ENCODE measurements at places on chromosomes 3 and 15.

DNA sequence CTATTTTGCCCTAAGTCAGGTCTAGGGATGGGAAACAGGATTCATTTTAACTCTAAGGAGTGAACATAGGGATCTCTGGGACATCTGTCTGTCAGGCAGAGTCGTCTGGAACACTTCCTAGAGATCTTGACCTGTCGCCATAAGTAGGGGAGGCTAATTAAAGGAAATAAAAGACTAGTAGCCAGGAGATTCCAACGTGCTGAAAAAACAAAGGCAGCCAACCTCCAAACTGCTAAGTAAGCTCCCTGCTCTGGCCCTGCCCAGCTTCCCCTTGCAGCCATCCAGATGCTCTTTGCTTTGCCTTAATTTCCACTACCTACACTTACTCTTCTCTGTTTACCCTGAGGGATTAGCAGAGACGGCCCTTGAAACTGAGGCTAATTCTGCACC, 18.4 kb upstream of the TSEN2 start:
- DNase-seq, result no peak

DNA sequence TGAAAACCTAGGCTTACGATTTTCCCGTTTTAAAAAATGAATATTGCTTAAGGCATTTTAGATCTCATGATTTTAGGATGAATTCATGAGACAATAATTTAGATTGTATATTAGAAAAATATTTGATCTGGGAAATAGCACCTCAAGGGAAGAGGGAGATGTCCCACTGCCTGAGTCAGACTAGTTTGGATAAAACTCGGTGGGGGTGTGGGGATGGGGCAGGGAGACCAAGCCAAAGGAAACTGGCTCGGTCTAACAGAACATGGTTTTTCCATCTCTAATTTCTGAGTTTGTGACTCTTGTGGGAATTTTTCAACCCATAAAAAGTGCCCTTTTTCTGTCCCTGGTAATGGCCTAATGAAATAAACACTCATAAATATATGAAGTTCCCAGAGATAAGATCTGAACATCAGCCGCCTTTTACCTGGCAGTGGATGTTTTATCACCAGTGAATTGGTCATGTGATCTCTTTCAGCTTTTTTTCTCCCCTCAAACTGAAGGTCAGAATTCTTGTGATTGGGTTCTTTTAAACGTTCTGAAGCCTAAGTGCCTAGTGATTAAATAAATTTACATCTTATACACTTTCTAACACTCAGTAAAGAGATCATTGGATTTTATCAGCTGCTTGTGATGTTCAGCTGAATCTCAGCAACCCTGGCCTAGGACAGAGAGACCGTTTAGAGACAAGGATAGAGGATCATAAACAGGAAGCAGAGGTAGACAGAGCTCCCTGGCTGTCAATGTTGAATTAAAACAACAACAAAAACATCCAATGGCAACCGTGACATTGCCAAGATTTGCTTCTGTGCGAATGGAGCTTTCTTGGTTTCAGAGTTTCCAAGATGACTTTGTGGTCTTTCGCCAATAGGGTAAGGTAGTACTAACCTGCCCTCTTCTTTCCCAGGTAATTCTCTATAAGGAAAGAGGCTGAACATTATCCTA, 1038.2 kb downstream of the MCTP2 start:
- no peak for DNase-seq

GRCh38 chr15:60162968-60163355, 158.9 kb downstream of the FOXB1 start:
- no peak for DNase-seq

DNA sequence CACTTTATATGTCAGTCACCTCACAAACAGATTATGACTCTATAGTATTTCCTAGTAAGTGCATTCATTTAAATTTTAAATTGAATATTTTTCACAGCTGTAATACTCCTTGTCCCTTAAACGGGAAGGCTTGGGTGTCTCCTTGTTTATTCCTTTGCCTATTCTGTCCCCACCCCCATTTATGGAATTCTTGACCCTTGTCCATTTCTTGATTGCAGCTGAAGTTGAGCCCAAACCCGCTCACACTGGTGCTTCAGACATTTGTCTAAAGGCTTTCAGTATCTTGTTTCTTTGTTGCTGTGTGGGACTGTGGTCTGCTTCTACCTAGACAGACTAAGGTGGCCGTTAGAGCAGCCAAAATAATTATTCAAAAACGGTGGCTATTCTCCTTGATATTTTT, 449.7 kb downstream of the FOXP1 start:
- no peak for DNase-seq

DNA sequence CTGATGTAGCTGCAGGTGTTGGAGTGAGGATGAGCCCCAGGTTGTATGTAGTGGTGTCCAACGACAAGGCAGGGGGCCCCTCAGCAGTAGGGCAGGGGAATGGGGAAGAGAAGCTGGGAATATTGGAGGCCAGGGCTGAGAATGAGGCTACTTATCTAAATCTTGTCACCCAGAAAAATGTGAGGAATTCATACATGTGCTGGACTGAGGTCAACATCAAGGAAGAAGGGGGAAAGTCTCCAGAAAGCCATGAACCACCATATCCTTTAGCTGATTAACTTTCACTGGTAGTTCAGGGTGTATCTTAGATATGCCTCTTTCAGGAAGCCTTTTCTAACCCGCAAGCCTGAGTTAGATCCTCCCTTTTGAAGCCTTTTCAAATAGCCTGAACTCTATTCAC, 22.6 kb upstream of the FSTL1 start:
- no peak for DNase-seq

DNA sequence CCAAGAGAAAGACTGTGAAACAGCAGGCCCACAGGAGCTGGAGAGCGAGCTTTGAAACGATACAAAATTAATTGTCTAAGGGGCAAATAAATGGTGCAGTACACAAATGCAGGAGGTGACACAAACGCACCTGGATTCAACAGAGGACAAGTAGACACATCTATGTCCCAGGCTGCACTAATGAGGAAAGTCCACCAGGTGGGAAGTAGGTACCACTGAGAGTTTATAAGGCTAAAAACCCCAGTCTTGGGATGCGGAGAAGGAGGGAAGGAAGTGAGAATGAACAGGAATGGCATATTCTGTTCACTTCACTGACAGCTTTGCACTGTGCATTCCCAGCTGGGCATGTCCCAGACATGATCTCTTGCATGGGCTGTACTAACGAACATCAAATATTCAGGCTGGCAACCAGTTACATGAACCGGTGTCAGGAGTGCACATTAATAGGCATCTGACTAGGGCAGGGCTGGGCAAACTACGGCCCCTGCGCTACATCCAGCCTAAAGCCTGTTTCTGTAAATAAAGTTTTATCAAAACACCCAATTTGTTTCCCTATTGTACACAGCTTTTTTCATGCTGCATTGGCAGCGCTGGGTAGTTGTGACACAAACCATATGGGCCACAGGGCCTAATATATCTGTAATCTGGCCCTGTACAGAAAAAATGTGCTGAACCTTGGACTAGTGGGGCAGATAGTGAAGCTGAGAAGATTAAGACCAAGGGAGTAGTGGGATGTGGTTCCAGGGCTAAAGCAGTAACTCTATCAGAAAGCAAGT, 107.0 kb downstream of the IGF2BP2 start:
- no peak for DNase-seq

DNA sequence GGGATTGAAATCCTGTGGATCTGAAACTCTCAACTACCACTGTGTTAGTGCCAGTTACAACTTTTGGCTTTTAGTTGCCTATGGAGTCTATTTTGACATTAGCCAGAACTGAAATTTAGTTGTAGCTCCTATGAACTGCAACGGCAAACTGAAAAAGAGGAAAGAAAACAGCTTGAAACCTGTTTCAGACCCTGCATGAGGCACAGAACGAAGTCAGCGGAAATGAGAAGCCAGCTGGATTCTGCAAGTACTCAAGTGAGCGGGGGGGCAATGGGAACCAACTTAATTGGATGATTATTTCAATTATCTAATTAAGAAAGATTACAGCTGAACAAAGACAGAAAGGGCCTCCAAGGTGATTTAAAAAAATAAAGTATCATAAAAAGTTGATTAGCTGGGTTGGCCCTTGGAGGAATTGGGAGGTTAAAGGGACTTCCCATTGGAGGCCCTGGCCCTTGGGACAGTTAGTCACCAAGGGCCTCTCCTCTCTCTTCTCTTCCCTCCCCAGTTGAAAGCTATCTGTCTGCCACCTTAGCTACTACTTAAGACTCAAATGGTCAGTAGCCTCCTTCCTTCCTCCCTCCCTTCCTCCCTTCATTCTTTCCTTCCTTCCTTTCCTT, 352.1 kb downstream of the SHQ1 start:
- no peak for DNase-seq

DNA sequence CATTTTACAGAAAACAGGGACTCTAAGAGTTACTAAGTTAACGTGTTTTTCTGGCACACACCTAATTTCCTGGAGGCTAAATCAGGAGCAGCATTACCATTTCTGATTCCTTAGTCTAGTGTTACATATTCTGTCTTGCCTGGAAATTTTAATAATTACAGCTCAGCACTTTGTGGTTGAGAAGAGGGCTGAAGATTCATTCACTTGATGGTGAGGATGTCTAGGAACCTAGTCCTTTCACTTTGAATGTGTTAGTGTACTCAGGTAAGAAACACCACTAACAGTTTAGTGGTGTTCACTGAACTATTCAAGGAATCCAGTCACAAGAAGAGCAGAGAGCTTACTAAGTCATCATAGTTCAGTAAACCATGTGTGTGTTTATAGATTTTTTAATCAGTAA, 102.8 kb downstream of the STT3B start:
- DNase-seq, result no peak

GRCh38 chr3:83926291-83926690, 1032.5 kb upstream of the CADM2 start:
- DNase-seq, result no peak

DNA sequence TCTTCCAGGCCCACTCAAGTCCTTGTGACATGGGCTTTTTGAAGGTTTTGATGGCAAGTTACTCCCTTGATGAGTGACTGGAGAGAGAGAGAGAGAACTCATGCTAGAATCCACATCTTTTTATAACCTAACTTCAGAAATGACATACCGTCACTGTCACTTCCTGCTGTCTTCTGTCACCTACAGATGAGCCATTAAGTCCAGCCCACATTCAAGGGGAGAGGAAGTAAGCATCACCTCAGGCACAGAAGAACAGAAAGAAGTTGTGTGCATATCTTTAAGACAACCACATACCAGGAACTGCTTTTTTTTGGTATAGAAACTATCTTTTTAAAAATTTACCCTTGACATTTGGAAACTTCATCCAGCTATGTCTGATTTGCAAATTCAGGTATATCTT, 16.6 kb upstream of the TXNRD3 start:
- no peak for DNase-seq

- DNase-seq, result no peak
These were observed 1.3 kb upstream of the BTLA start for GRCh38 chr3:112500621-112501020.

GRCh38 chr3:187839422-187839821, 94.2 kb upstream of the BCL6 start:
- DNase-seq, result no peak

- no peak for DNase-seq
These were observed 38.1 kb upstream of the IQSEC1 start for GRCh38 chr3:13111173-13111872.

GRCh38 chr3:57370341-57370740, 77.9 kb upstream of the ASB14 start:
- no peak for DNase-seq

GRCh38 chr3:124741027-124741426, 10.8 kb downstream of the UMPS start:
- DNase-seq, result no peak

- DNase-seq, result no peak
These were observed 8.9 kb downstream of the ST3GAL6 start for GRCh38 chr3:98772022-98772421.

DNA sequence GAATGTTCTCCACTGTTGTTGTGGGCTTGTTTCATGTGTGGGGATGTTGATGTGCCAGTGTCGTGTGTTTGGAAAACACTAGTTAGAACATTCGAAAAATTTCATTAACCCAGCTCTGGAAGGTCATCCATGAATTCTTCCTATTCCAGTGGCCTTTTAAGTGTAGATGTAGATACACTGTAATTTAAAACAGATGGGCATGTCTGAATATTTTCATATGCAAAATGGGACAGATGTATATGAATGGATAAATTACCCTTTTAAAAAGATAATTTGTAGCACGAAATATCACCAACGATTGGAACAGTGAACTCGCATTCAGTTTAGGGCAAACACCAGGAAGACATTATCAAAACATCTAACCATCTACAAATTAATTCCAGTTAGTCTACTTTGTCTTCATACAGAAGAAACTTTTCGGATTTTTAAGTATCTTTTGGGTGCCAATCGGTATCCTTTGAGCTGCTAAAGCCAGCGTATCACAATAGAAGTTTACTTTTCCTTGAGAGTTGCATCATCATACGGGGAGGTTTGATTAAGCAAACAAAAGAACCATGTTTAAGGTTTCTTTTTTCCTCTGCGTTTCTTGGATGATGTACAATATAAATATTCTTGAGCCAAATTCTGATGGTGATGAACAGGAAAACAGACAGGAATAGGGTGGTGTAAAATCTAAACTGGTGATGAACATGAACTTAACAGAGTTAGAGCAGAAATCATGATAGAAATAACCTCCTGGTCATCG, 528.1 kb downstream of the FOXP1 start:
- DNase-seq, result no peak

DNA sequence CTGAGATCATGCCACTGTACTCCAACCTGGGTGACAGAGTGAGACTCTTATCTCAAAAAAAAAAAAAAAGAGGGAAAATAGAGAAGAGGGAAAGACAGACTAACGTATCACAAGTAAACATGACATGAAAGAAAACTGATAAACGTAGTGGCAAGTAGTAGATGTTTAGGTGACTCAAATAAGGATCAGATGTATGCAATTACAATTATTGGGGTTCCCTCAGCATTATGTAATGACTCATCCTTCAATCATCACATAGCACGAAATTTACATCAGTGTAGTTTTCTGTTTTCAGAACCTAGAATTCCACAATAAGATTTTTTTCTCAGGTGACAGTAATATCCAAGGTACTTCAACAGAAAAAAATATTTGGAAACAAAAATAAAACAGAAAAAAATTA, 46.6 kb downstream of the DPP8 start:
- no peak for DNase-seq

DNA sequence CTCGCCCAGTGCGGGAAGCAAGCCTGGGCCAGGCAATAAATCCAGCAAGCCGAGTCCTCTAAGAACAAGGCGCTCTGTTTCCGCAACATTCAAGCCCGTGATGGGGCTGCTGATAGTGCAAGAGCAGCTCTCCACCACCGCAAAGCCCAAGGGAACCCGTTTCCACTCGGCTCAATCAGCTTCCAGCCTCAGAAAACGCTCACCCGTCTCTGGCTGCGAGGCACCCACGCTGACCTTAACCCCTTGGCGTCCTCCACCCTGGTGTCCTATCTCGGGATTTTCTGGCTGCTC, 17.8 kb downstream of the SPATA12 start:
- DNase-seq, result peak; percentile 12

DNA sequence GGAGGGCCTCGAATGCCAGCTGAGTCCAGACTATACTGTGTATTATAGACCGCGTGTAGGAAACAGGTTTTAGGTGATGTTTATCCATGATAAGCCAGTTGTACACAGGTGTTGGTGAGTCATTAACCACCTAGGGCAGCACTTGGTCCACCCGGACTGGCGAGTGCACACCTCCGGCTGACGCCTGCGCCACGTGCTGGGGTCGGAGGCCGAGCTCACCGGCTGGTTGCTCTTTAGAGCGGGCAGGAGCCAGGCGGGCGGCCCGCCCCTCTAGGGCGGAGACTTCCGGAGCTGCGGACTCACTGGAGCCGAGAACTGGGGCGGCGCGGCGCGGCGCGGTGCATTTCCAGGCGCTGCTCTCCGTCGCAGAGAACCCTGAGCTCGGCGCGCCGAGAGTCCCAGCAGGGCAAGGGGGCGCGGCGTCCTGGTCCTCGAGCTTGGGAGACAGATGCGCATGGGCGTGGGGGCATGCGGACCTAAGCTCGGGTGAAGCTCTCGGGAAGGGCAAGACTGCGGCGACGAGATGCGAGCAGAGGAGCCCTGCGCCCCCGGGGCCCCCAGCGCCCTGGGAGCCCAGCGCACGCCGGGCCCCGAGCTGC, at the start of gene ESYT3:
ESYT3 (plus strand) TSS at position 341 of the 599 bp plus-strand sequence; CDS start at position 524, 183 bp downstream.
- DNase-seq, result peak; percentile 23

All from NCI-H1092 treated with DMSO at 0.1 percent for 48 hours (cell line).